NCI-H510A treated with DMSO at 0.1 percent for 48 hours (cell line): ENCODE measurements at places on chromosomes 2 and 18.

GRCh38 chr2:219736209-219736608 is 108.8 kb downstream of the SLC4A3 start:
- DNase-seq: peak; percentile 78

- DNase-seq: no peak
Measured at GRCh38 chr18:58772161-58772560, 92.5 kb upstream of the ZNF532 start.

GRCh38 chr2:42895134-42895790 is 102.9 kb upstream of the HAAO start:
- no peak for DNase-seq

DNA sequence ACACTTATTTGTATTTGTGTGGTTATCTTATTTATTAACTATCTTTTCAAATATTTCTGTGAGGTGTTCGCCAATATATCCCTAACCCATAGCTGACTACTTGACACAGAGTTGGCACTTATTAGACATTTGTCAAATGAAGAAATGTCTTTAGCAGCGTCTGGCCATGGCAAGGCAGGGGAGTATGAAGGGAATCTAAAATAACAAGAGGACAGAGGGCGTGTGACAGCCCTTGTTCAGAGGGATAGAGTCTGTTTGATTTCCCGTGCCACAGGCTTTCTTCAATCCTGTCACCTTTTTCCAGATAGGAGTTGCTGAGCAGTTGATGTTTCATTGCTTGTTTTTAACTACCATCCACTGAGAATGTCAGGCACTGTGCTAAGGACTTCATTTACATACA is 53.6 kb upstream of the SLC39A10 start:
- no peak for DNase-seq

DNA sequence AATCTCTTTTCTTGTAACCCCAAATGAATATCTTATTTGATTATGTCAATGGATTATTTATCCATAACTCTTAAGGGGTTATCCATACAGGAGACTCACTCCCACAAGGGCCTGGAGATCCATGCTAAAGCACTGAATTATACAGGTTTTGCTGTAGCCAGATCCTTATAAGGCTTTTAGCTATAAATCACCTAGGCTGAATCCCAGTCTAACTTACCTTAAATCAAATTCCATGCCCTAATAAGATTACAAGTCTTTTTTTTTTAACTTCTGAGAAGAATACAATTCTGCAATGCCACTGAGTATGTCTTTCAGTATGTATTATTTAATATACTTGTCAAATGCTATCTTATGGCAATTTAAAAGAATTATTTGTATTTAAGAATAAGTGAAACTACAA is 340.5 kb downstream of the NBAS start:
- DNase-seq: no peak

GRCh38 chr2:120894966-120895365 is 159.3 kb downstream of the GLI2 start:
- DNase-seq: no peak

- no peak for DNase-seq
Measured at GRCh38 chr18:44482761-44483160, 197.9 kb upstream of the SETBP1 start.

- DNase-seq: no peak
Measured at GRCh38 chr2:176675271-176675949, 406.2 kb downstream of the MTX2 start.

DNA sequence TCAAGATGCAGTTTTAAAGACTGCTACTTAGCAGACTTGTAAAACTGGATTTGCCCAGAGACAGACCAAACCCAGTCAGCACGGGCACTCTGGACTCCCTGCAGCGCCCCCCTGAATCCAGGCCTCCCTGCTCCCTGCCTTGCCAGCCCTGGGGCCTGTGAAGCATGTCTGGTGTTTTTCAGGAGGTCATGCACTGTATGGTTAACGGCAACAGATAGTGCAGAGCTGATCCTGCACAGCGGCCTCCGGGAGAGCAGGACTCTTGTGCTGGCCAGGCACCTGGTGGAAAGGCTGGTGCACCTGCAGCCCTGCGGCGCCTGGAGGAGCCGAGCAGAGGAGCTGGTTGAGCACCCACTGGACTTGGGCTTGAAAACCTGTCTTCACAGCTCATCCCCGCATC is 30.4 kb downstream of the HDAC4 start:
- DNase-seq: no peak

GRCh38 chr2:172101821-172102390 is 794 bp downstream of the DLX2 start:
- peak; percentile 65 for DNase-seq

GRCh38 chr2:205682239-205682970 is at the start of gene NRP2:
TSS of gene NRP2 (plus strand) at chr2:205682501. CDS start at chr2:205683291, 790 bp downstream.
- DNase-seq: peak; percentile 78

DNA sequence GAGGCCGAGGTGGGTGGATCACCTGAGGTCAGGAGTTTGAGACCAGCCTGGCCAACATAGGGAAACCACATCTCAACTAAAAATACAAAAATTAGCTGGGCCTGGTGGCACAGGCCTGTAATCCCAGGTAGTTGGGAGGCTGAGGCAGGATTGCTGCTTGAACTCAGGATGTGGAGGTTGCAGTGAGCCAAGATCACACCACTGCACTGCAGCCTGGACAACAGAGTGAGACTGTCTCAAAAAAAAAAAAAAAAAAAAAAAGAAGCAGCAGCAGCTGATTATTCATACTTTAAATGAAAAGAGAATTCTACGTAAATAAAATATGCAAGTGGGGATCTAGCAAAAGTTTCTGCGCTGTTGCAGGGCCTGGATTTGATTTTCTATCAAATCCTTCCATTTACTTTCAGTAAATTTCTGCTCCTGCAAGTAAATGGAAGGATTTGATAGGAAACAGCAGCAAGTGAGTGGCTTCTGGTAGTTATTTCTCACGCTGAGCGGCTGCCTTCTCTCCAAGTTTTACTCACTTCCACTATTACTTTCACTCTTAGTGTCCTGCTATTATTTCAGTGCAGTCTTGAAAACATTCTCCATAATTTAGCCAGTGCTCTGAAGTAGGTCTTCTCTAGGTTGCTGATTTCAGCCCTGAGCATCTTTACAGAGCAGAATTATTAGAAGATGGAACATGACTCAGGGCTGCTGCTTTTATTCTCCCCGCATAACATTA is 68.4 kb downstream of the SLC16A14 start:
- DNase-seq: no peak

- no peak for DNase-seq
Measured at GRCh38 chr2:219186754-219187456, 8.8 kb downstream of the RETREG2 start.

DNA sequence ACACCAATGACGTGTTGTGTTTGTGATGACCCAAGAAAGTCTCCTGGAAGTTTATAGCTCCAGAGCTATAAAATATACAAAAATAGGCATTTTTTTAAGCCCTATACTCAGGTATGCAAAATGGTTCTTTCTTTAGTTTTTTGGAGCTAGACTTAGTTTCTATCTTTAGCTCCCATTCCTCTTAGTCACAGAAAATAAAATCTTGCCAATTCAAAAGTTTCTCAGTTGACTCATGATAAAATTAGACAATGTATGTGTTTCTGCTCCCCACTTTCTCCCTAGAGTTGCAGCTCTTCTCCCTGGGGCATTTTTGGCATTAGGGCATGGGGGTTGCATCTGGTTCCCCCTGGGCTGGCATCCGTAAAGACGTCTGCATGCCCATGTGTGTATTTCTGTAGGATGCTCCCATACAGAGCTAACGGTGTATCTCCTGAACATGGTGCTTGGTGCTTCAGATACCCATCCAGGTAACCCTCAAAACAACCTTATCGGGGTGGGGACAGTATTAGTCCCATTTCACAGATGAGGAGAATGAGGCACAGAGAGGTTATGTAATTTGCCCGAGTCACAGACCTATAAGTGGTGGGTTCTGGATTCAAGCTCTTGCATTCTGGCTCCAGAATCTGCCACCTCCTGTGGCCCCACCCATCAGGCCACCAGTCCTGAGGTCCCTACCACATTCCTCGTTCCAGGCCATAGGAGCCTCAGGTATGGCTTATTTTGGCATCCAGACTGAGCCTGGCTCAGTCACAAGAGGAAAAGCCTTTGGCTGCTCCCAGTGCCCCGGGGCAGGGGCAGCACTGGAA is 43.1 kb upstream of the ASAP2 start:
- no peak for DNase-seq

DNA sequence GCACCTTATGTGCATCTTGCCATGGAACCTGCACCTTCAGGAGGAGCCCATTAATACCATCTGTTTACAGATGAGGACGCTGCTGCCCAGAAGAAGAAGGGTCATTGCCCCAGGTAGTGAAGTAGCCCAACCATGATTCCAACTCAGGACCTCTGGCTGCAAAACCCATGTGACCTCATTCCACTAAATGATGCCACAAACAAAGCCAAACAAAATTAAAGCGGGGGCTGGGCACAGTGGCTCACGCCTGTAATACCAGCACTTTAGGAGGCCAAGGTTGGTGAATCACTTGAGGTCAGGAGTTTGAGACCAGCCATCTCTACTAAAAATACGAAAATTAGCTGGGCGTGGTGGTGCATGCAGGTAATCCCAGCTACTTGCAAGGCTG is 202.1 kb downstream of the EIPR1 start:
- no peak for DNase-seq

DNA sequence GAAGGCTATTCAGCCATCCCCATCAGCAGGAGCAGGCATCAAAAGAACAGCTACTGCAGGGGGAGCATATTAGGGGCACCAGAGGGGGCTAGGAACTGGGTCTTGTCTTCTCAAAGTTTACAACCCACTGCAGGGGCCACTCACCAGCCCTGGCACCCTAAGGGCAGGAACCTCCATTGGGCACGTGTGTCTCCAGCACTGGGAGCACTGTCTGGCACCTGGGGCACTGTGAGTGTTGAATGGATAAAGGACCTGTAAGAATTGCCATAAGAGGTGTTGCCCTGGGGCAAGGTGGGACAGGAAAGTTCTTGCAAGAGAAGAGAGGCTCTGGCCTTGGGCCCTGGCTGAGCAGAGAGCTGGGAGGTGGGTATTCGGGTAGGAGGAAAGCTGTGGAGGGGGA is 1.4 kb upstream of the STEAP3 start:
- DNase-seq: no peak

GRCh38 chr2:74094291-74094690 is 53.4 kb downstream of the BOLA3 start:
- DNase-seq: no peak

GRCh38 chr2:135997380-135997779 is 12.0 kb upstream of the DARS1 start:
- peak; percentile 55 for DNase-seq

DNA sequence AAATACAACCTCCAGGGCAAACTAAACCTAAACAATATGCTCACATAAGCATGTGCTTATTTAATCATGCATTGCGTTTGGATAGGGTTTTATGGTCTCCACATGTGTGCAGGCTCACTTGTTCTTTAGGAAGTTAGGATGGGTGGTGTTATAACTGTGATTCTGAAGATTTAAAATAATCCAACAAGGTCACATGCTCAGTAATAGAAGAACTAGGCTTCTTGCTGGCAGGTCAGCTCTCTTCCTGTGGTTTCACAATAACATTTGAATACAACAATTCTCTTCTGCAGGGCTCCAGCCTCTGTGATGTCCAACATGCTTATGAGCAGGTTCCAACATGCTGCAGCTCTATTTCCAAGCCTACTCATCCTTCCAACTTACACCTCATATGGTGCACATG is 84.0 kb downstream of the MYL12B start:
- DNase-seq: no peak

DNA sequence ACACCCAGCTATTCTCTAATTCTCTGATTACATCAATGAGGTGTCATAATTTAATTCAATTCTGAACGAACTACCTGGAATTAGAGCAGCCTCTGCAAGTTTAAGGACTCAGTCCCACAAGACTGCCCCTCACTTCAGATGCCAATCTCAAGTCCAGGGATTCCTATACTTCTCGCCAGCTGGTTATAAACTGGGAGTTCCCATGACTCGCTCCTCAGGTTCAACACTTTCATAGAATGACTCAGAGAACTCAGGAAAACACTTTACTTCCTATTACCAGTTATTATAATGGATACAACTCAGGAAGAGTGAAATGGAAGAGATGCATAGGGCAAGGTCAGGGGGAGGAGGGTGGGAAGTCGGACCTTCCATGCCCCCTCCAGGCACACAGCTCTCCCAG is 112.3 kb upstream of the ATP5MC3 start:
- DNase-seq: no peak

- no peak for DNase-seq
Measured at GRCh38 chr18:77985526-77986281, 736.1 kb downstream of the GALR1 start.

DNA sequence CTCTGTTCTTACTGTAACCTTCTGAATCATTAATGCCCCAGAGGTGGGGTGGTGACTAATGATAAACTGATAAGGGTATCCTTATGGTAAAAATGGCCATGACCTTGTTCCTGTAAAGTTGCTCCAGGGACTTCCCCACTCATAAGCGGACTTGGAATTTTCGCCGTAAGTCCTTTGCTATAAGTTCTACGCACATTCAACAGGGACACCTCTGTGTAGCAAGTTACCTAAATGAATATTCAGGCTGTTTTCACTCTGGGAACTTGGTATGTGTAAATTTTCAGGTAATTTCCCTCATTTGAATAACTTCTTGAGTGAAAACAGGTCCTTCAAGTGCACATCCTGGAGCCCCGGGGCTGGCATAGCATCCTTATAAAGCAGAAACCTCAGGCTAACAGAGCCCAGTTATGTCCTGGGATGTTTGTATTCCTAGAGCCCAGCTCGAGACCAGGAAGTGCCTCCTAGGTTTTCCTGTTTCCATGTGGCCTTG is 9.4 kb upstream of the AGFG1 start:
- no peak for DNase-seq
